Dermis microvascular lymphatic vessel endothelial cell (primary cell): ENCODE measurements at places on chromosomes 6 and 20.

GRCh38 chr20:24502661-24503060 is 33.2 kb downstream of the SYNDIG1 start:
- DNase-seq: no peak

DNA sequence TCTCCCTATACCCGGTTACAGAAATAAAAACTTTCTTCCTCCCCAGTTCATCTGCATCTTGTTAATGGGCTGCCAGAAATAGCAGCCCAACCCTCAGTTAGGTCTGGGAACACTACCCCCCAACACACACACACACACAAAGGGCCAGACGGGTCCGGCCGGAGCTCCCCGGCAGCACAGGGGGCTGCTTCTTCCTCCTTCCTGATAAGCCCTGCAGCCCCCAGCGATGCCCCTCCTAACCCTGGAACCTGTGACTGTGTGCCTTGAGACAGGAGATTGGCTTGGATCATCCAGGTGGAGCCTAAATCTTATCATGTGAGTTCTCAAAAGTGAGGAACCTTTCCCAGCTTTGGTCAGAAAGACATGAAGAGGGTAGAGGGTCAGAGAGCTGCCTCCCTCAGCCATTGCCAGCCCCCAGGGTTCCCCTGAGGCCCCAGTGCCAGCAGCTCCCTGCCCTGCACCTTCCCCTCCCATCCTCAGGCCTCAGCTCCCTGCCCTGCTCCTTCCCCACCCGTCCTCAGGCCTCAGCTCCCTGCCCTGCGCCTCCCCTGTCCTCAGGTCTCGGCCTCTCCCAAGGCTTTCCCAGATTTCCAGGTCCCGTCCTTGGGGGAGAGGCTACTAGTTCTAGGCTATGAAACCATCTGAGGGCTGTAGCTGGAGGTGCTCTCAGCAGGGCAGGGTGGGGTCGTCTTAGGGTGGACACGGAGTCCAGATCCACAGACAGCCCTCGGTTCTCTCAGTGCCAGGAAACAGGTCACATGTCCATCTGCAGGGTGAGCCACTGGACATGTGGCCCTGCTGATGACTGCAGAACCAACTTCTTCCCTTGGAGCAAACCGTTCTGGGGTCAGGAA is 34.5 kb upstream of the CST7 start:
- DNase-seq: no peak

DNA sequence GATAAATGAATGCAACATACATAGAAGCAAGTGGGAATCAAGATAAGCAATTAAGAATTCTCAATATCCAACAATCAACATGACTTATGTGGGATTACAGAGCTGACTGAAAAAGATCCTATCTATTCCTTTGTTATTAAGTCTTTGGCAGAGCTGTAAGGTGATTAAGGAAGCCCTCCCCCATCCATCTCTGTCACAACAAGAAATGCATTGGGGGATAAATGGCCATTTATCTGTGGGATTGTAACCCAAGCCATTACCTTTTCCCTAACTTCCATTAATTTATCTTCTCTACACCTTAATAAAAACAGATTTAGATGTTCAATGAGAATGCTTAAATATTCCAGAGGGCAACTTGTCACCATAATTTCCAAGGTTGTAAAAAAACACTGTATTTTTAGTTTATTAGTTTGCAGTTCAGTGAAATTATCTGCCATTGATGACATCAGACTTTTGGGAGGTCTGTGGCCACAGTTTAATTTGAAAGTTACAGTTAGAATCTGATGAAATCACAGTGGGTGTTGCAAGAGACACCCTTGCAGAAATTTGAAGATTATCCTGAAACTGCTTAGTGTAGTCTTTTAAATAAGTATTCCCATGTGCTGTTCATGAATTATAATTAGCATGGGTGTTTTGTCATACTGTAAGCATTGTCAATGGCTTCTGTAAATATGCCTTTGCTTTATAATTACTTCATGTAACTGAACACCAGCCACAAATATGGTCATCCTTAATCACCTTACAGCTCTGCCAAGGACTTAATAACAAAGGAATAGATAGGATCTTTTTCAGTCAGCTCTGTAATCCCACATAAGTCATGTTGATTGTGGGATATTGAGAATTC is 49.4 kb upstream of the FYN start:
- no peak for DNase-seq

- DNase-seq: no peak
Observed at GRCh38 chr20:33945391-33946081, 48.2 kb upstream of the RALY start.

GRCh38 chr6:14128012-14128411 is 10.4 kb downstream of the CD83 start:
- no peak for DNase-seq
